Upper lobe of left lung (tissue), 6 donors: ENCODE measurements at places on chromosomes 16 and 17. TPM values are rescaled to one million over a fixed set of nuclear protein-coding genes. Genes with fewer than 3 reads are reported as not detected.

Gene SDR42E2
- total RNA-seq, result 0.59 TPM

Gene PIRT
- total RNA-seq, result not detected

- H3K27me3 ChIP-seq, result no peaks in the 10 kb centered on the region
- peaks cover 69% of the 10 kb centered on the region for H3K36me3 ChIP-seq
- DNase-seq, result peak; percentile 89
- peak overlapping the region; percentile 38 for H3K4me3 ChIP-seq
These were observed 43.2 kb downstream of the TSC2 start for GRCh38 chr16:2090777-2091546.

GRCh38 chr17:78133971-78134898, 3.7 kb downstream of the TMC8 start:
- H3K4me3 ChIP-seq, result no peak overlapping the region
- peaks cover 68% of the 10 kb centered on the region for H3K4me1 ChIP-seq
- no peak overlapping the region for H3K27ac ChIP-seq
- no peaks in the 10 kb centered on the region for H3K27me3 ChIP-seq
- H3K36me3 ChIP-seq, result no peaks in the 10 kb centered on the region
- DNase-seq, result peak; percentile 85

DNA sequence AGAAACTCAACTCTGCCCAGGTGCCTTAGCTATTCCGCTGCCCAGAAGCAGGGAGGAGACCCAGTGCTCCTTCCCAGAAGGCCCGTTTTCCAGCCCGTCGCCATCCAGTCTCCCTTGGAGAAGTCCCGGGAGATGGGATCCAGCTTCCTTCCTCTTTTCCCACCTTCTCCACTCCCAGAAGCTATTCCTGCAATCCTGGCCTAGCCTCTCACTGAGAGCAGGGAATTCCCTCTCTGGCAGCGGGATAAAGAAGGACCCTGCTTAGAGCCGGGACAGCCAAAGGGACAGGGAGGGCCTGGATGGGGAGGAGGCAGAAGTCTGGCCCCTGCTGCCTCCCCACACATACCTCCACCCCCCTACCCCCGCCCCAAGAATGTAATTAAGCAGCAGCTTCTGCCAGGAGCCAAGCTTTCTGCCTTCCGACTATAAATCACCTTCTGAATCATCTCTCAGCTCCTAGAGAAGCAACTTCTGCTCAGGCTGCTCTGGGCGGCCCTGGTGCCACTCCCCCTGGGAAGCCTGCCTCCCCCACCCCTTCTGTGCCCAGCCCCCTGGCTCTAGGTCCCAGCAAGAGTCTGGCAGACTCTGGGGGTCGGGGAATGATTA, 6.4 kb downstream of the WNT3 start:
- H3K4me3 ChIP-seq, result no peak overlapping the region
- DNase-seq, result no peak
- H3K27ac ChIP-seq, result no peak overlapping the region
- no peaks in the 10 kb centered on the region for H3K36me3 ChIP-seq

DNA sequence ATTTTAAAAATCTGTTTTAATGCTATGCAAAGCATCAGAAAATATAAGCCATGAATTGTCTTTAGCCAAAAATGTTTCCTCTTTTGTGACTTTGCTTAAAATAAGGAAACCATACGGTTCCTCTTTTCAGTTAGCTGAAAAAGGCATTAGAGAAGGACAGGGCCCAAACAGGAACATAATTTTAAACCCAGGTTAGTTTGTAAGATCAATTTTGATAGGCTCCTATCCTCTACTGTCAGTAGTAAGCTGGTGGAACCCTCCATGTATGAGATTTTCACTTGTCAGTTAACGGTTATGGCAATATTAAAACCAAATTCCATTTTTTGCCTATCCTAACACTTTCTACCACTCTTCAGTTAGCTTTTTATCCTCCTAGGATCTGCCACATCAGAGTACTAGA, 4.3 kb downstream of the EVI2B start:
- H3K27me3 ChIP-seq, result no peaks in the 10 kb centered on the region
- peak overlapping the region; percentile 1 for H3K4me3 ChIP-seq
- H3K36me3 ChIP-seq, result no peaks in the 10 kb centered on the region
- peaks cover 6% of the 10 kb centered on the region for H3K4me1 ChIP-seq

- no peaks in the 10 kb centered on the region for H3K27me3 ChIP-seq
- DNase-seq, result no peak
- H3K4me1 ChIP-seq, result no peaks in the 10 kb centered on the region
- no peak overlapping the region for H3K27ac ChIP-seq
- H3K36me3 ChIP-seq, result no peaks in the 10 kb centered on the region
- no peak overlapping the region for H3K4me3 ChIP-seq
These were observed 704.3 kb downstream of the MAF start for GRCh38 chr16:78896280-78896679.
